ENCODE measurements at places on chromosomes 1 and 21.

GRCh38 chr1:177310326-177310725 is 139.6 kb downstream of the BRINP2 start:
- DNase-seq, result no peak

DNA sequence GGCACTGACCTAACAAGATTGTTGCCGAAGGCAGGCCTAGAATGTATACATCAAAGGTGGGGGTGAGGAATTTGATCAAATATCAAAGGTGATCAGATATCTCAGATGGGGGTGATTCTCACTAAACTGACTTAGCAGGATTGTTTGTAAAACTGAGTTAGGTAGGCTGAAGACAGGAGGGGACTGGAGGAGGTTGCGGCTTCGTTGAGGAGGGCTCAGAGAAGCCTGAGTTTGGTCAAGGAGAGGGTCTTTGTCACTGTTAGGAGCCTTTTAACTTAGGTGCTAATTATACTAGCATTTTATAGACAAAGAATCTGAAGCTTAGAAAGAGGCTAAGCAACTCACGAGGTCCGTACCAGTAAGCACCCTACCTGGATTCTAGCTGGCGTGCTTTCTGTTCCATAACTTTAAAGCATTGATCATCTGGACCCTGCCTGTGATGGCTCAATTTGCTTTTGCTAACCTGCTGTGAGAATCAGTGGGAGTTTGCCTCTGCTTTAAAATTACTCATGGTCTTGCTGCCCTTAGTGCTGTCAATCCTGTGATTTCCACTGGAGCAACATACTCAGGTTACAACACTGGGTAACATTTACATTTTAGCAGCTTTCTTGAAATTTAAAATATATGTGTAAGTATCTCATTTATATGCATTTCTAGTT is 49.8 kb downstream of the ITSN1 start:
- DNase-seq, result no peak

GRCh38 chr21:32515874-32516273 is 69.4 kb downstream of the TCP10L start:
- DNase-seq, result no peak

GRCh38 chr1:54239631-54240031 is 39.7 kb downstream of the MRPL37 start:
- DNase-seq, result no peak

- no peak for DNase-seq
These were observed 110.3 kb upstream of the PALMD start for GRCh38 chr1:99535470-99536164.

- DNase-seq, result peak; percentile 83
These were observed 105.3 kb downstream of the BCAR3 start for GRCh38 chr1:93576346-93576745.

DNA sequence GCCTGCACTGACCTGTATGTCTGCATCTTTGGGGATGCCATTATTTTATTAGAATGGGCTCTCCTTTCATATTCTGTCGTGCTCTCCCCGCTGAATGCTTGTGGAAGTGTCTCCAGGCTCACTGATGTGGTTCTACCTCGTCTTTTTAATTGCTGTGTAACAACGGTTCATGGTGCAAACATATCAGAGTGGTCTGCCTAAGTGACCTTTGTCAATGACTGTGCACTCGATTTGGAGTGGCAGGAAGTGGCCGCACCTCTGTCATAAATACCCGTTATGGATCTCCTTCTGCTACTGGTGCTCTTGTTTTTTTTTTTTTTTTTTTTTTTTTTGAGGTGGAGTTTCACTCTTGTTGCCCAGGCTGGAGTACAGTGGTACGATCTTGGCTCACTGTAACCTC is 38.3 kb downstream of the SPSB1 start:
- no peak for DNase-seq

GRCh38 chr1:239662950-239663349 is 276.6 kb downstream of the CHRM3 start:
- no peak for DNase-seq

DNA sequence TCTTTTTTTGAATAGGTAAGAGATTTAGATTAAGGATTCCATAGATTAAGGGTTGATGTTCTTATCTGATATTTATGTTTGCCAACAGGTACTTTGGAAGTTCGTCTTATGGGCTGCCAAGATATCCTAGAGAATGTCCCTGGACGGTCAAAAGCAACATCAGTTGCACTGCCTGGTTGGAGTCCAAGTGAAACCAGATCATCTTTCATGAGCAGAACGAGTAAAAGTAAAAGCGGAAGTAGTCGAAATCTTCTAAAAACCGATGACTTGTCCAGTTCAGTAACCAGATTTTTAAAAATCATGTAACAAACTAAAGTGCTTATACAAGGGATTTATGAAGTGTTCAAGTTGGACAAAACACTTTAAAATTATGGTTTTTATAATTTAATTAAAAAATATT is 100.5 kb downstream of the PKN2 start:
- no peak for DNase-seq

DNA sequence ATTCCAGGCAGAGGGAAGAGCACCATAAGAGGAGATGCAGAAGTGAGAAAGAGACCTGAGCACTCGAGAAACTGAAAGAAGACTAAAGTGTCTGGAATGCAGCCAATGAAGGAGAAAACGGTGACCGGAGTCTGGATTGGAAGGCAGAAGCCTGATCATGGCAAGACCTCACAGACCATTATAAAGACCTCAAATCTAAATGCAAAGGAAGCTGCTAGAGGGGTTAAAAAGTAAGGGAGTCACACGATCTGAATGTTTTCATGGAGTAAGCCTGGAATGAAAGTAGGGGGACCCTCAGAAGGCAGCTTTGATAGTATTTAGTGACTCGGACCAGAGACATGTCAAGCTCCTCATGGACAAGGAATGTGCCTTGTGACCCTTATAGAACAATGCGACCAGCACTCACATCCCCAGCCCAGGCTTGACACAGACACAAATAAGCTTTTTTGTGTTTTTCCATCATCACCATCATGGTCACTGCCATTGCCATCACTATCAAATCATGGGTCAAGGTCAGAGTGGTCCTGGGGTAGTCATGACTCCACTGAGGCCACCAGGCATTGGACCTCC is 183.6 kb downstream of the SEC16B start:
- DNase-seq, result no peak

DNA sequence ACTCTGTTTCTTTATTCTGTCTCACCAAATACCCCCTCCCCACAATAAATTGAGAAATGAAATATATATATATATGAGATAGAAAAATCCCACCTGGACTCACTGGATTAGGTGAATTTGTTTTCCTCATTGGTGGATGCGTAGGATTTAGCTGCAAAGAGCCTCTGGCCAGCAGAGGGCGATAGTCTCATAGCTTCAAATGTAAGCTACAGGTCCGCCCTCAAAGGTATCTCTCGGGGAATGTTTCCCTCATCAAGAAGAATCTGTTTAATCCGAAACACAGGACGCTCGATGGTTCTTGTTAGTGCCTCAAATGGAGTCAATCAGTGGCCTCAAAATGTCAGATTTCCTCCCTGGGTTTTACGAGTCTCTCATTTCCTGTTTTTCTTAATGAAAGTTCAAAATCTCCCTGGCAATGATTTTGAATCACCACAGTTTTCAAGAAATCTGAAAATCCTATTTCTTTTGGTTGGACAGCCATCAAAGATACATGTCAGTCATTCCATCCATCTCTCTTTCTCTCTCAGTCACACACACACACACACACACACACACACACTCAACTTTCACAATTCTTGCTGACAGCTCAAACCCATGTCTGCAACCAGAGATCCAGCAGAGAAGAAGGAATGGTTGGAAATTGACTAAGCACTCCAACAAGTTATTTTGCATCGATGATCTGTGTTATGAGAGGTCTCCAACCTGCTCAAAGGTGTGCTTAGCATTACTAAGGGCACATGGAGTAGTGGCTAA is 13.9 kb upstream of the CAMK1G start:
- peak; percentile 39 for DNase-seq

DNA sequence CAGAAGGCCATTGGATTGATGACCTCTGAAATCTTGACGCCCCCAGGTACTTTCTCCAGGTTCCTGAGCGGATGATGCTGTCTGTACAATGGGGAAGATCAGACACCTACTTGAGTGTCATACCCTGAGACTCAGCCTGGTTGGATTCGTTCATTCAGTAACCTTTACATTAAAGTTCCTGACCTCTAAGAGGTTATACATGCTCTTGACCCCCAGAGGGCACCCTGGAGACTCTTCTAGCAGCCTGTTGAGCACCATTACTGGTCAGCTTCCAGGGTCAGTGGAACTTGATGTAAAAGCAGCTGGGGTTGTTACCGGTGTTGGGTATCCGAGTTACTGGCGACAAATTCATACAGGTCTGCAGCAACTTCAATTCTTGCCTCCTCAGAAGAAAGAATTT is 114.3 kb upstream of the ZNF678 start:
- no peak for DNase-seq

DNA sequence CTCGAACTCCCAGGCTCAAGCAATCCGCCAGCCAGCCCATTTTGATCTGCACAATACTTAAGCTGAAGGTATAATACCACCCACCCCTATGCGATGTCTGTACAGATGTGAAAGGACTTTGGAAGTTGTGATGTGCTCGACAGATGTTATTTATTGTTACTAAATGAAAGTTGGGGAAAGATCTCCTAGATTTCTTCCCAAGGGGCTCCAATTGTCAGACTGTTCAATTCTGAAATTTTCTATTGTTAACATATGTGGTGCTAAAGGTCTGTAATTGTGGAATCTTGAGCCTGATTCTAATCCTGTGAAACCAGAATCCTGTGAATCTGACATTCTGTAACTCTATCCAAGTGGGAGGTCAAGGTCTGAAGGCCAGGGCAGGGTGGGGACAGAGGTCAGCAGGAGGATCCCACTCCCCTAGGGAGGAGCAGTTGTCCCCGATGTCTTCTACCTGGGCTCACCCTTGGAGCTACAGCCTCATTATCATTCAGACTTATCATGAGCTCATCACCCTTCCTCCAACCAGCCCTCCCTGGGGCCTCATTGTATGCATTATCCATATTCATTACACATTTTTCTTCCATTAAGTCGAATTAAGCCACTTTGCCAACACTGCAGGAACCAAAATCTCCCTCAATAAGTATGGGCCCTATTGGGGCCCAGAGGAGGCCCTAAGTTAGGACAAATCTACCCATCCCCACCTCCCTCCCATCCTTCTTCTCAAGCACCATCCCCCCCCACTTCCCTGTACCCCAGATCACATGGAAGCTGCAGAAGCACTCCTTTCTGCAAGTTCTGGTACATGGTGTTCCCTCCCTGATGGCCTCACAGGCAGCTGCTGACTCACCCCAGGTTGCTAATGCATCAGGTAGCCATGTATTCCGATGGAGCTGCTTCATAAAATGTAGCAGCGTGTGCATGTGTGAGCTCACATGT is 32.3 kb downstream of the SHISAL2A start:
- DNase-seq, result no peak

DNA sequence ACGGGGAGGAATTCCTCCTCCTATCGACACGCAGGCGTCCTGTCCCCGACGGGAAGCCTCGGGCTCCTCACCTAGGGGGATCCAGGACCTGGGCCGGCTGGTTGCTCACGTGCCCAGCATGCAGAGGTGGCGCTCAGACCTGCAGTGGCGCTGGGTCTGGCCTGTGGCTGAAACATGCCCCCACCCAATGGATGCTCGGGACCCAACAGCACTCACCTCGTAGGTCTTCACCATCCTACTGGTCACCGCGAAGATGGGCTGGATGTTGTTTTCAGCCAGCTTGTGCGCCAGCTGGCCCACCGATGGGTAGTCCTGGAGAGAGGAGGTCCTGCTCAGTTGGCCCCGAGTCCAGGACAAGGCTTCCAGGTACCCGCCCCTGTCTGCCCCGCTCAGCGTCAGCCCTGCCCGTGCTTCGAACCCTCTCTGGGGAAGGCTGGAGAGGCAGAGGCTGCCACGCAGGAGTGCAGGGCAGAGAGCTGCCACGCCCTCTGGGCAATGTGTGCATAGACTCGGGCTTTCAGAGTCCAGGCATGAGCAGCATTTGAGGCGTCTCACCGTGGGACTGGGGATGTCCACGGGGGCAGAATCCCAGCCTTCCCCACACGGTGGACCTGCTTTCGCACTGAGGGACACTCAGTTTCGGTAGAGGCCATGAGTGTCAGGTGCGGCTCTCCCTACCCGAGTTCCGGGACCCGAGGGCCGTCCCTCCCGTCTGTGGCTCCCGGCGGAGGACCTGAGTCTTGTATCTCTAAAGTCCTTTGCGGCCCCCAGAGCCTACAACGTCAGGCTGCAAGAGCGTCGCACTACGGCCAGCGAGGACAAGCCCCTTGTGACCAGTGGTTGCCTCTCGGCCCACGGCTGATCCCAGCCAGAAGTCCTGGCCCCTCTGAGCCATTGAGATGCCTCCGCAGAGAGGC is 21.6 kb downstream of the ITGB2 start:
- no peak for DNase-seq

DNA sequence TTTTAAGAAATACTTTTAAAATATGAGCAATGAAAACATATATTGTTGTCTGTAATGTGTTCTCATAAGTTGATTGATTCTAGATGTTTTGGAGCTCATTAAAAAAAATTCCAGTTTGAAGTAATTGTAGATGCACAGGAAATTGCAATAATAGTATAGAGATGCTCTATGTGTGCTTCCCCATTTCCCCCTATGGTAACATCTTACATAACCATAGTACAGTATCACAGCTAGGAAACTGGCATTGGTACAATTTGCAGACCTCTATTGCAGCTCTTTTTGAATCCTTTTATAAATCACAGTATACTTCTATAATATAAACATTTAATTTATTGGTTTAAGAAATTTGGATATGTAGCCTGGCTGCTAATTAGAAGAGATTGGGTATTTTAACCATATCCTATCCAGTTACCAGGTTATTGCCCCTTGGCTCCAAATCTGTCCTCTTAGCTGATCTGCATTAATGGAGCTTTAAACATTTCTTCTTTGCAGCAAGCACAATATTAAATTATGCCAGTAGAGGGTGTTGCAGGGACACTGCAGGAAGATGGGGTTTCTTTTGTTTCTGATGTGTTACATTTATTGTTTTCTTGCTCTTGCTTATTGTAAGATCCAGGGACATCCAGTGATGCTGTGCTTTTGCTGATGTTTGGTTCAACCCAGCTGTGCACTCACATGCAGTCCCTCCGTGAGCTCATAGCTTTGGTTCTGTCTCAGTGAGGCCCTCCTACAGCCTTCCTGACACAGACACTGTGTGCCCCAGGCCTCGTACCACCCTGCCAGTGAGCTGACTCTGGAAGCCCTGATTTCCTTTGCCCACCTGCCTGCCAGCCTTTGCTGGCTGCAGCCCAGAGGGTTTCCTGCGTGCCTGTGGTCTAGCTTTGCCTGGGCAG is 103.3 kb downstream of the RABGAP1L start:
- peak; percentile 43 for DNase-seq

DNA sequence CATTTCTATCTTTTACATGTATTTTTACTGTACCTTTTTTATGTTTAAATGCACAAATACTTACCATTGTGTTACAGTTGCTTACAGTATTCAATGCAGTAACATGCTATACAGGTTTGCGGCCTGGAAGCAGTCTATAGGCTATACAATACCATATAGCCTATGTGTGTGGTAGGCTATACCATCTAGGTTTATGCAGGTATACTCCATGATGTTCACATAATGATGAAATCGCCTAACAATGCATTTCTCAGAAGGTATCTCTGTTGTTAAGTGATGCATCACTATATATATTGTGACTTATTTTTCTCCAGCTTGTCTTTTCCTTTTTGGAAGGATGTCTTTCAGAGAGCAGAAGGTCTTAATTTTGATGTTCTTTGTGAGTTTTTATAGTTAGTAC is 103.5 kb downstream of the MAST2 start:
- DNase-seq, result no peak
